ENCODE measurements at places on chromosomes 16 and 17. TPM values are rescaled to one million over a fixed set of nuclear protein-coding genes. Genes with fewer than 3 reads are reported as not detected.

COPZ2 gene
- polyA plus RNA-seq, result 38.9 TPM

MYH1 gene
- not detected for polyA plus RNA-seq

KRTAP9-3 gene
- not detected for polyA plus RNA-seq

NOMO2 gene
- polyA plus RNA-seq, result 85.4 TPM

PIK3R6 gene
- polyA plus RNA-seq, result 0.57 TPM

KRT31 gene
- not detected for polyA plus RNA-seq

WFIKKN2 gene
- polyA plus RNA-seq, result not detected

HAPSTR1 gene
- polyA plus RNA-seq, result 6.1 TPM

SPATA32 gene
- polyA plus RNA-seq, result not detected

GRAPL gene
- not detected for polyA plus RNA-seq

SDR42E2 gene
- polyA plus RNA-seq, result 0.51 TPM

SYT17 gene
- not detected for polyA plus RNA-seq

CCL4L2 gene
- 129 TPM for polyA plus RNA-seq

EMP2 gene
- polyA plus RNA-seq, result not detected

C17orf50 gene
- polyA plus RNA-seq, result not detected

PPL gene
- 0.43 TPM for polyA plus RNA-seq

All from immature natural killer cell (primary cell).